ENCODE measurements at places on chromosomes 13 and 19.

DNA sequence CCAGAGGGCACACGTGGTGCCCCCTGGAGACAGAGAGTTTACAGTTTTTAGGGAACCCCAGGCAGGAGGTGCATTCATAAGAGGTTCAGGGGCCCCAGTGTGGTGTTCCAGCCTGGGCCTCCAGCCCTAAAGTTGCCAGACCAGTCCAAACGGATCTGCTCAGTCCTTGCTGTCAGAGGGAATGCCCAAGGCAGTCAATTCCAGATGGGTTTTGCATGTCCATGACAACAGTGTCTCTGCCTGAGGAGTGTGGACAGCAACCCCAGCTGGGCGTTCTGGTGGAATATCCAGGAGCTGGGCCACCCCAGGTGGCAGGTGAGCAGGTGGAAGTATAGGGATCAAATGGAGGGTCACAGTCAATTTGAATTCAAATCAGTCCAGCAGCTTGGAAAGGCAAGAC, 25.3 kb downstream of the FBXO27 start:
- no peak for DNase-seq

- DNase-seq: no peak
Observed at GRCh38 chr19:5585461-5586299, 17.9 kb upstream of the TINCR start.

GRCh38 chr19:49425922-49426592, 869 bp downstream of the GFY start:
- no peak for DNase-seq

DNA sequence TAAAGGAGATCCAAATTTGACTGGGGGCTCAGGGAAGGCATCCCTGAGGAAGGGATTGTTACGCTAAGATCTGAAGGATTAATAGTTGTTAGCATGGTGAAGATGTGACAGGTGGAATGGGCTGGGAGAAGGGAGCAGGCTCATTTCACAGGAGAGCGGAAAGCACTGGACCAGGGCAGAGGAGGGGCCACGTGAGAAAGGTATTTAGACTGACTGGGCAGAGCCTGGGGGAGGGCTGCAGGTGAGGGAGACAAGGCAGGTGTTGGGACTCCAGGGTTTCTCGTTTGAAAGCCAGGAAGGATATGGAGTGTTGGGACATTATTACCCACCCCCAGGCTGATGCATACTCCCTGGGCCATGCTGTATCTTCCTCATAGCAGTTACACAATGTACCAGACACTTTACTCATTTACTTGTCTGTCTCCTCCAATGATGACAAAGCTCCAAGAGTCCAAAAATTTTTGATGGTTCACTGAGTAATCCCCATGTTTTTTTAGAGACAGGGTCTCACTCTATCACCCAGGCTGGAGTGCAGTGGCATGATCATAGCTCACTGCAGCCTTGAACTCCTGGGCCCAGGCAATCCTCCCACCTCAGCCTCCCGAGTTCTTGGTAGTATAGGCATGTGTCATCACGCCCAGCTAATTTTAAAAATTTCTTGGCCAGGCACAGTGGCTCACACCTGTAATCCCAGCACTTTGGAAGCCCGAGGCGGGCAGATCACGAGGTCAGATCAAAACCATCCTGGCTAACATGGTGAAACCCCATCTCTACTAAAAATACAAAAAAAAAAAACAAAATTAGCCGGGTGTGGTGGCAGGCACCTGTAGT, 2.3 kb downstream of the TRAPPC6A start:
- DNase-seq: no peak

GRCh38 chr13:89053418-89053817, 1382.2 kb downstream of the SLITRK5 start:
- DNase-seq: no peak

DNA sequence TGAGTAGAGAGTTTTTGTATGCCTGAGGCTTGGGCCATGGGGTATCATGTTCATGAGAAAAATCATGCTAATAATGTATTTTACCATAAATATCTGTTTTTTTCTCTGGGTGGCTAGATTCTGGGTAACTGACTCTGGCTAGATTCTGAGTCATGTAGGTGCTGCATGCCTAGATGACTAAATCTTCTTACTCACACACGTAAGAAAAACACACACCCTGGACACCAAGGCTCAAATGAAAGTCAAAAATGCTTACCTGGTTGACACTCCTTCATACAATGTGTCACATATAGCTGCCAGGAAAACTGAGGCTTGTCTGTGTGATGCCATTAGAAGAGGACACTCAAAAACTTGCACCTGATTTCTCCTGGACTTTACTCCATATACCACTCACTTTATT, 597.4 kb upstream of the SLITRK1 start:
- no peak for DNase-seq

- peak; percentile 47 for DNase-seq
Observed at GRCh38 chr19:10871711-10872545, 575 bp downstream of the CARM1 start.

DNA sequence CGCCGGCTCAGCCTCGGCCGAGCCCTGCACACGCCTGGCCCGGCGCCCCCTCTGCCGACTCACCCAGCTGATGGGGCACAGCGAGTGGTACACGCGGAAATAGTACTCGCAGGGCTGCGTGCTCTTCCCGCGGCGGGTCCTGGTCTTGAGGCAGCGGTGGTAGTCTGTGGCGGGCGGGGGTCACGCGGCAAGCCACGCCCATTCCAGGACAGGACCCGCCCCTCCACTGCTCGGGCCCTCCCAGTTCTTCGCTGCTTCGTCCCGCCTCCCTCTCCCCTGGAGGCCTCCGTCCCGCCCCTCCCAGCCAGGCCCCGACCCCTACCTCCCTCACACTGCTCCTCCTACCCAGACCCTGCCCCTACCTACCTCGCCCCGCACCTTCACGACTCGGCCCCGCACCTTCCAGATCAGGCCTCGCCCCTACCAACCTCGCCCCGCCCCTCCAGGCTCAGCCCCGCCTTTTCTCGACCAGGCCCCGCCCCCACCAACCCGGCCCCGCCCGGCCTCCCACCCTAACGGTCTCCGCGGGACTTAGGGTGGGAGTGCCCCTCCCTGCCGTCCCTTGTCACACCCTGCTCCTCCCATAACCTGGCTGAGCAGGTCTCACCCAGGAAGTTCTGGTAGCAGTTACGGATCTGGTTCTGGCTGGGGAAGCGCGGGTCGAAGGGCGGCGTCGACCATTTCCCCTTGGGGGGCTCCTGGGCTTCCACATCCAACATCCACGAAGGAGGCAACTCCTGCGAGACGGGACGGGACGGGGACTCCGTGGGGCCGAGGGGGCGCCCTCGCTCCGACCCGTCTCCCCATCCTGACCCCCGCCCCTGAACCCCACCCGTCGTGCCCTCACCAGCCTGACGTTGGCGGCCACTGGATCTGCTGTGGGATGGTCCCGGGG, 469 bp downstream of the COX6B2 start:
- DNase-seq: peak; percentile 91

DNA sequence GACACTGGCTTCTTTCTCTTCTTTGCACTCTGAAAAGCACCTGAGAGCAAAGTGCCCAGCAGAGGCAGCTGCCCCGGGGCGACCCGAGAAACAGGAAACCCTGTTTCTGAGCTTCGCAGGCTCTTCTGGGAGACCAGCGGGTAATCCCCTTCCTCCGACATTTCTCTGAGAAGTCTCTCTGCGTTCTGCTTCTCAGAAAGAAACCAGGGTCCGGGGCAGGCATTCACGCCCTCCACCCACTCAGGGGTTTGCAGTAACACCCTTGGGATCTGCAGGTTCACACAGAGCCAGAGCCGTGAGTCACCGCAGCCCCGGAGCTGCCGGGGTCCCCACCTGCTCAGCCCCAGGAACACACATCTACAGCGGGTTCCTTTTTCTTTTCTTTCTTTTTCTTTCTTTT, 86.0 kb downstream of the GADD45B start:
- DNase-seq: no peak

GRCh38 chr13:38415233-38415632, 65.6 kb downstream of the UFM1 start:
- DNase-seq: no peak

DNA sequence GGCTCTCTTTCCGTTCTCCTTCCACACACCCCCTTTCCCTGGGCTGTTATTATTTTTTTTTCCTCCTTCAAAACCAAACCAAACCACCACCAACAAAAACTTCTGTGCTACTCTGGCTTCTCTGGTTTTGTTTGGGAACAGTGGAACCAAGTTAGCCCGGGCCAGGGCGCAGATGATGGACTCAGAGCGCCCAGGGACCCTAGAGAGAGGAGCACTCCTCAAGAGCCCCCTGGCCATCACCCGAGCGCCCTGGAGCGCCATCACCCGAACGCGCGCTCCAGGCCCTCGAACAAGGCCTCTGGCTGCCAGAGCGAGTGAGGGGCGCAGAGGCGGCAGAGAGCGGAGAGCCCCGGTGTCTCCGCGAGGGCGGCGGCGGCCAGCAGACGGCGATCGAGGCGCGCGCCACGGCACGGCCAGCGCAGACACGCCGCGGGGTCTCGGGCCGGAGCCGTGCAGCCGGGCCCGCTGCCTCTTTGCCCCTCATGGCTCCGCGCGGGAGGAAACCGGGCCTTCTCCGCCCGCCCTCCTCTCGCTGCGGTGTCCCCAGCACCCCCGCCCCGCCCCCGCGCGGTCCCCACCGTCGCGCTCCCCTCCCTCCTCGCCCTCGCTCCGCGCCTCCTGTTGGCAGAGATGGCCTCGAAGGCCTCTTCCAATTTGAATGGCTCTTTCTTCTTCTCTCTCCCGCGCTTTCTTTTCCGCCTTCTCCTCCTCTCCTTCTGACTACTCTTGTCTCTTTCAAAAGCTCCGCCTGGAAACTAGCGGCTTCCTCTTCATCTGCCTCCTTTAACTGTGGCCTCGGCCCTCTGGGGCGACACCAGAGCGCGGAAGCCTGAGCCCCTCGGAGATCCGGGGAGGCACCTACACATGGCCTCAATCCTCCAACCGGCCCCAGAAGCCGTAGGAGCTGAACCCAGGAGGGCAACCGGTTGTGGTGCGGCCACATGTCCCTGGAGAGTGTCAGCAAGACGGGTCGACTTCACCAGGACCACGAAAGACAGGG, 4.1 kb upstream of the SOX1 start:
- DNase-seq: no peak

DNA sequence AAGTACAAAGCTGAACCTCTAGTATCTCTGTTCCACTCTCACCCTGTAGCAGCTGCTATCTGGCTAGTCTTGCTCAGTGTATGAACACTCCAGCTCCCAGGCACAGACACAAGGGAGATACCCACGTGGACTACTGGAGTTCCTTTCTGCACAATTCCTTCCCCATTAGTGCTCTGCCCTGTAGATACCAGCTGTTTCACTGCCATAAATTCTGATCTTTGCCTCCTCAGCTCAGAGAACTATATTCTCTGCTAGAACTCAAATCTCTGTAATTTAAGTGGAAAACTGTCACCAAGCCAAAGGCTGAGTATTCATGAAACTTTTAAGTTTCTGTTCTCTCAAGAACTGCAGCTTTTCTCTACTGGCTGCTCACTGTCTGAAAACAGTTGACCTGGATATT, 273.7 kb downstream of the DIAPH3 start:
- no peak for DNase-seq

GRCh38 chr13:92677571-92677970, 549.0 kb upstream of the GPC6 start:
- no peak for DNase-seq

DNA sequence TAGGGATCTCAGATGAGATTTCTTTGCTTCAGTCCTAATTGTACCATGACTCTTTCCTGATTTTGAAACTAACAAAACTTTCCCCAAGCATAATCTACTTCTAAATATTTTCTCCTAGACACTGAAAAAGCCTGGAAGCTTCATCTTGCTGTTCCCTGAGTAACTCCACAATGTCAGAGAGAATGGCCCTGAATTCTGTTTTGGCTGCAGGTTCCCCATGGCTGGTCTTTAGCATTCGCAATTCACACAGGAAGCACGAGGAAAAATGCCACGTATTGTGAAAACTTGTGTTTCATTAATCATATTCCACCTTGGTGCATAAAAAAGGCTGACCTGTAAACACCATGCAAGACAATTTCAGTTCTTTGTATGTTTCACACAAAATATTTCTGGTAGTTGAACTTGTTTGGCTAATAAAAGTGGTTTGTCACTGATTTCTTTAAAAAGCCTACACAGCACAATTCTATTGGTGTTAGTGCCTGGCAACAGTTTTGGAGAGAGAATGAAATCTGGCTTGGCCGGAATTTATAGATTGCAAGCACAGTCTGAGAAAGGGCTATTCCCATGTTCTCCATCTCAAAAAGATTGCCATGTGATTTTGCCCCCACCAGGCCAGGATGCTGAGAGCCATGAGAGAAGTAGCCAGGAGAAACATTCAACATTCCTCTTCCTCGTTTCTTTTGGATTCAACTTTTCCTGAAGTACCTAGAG, 367.1 kb downstream of the NDFIP2 start:
- no peak for DNase-seq

DNA sequence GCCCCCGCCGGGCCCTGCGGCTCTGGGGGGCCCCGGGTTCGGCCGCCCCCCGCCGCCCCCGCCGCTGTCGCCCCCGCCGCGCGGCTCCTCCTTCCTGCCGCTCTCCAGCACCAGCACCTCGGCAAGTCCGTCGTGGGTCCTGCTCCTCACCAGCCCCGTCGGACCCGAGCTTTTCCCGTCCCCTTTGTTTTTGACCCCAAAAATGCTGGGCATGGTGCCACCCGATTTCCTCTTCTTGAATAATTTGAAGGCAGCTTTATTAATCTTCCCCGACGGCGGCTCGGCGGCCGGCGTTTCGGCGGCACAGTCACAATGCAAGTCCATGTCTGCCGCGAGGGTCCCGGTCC, 945 bp downstream of the AMER2 start:
- no peak for DNase-seq

DNA sequence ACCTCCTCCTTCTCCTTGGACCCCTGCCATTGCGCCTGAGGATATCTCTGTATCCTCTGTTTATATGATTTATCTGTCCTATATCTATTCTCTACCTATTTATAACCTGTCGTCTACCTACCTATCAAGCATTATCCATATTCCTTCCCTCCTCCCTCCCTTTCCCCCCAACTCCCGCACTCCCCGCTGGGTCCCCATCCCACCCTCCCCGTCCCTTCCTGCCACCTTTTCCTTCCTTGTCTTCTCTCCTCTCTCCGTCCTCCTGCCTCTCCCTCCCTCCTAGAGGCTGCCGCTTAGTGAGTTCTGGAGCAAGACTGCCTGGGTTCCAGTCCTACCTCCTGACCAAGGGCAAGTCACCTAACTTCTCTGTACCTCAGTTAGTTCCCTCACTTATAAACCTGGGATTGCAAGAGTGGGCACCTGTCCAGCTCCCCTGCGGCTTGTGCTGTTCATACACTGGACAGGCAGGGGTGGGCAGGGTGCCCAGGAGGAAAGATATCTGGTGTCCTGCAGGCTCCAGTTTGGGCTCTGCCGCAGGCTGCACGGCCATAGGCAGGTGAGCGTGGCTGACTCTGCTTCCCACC, 16.1 kb downstream of the TTYH1 start:
- DNase-seq: no peak

All from AG20443 (cell line).